Activated CD8-positive, alpha-beta memory T cell treated with anti-CD3 and anti-CD28 coated beads, Interleukin-2, amount 50 U/mL, for 4 hours (primary cell): ENCODE measurements at places on chromosomes 3 and 15.

DNA sequence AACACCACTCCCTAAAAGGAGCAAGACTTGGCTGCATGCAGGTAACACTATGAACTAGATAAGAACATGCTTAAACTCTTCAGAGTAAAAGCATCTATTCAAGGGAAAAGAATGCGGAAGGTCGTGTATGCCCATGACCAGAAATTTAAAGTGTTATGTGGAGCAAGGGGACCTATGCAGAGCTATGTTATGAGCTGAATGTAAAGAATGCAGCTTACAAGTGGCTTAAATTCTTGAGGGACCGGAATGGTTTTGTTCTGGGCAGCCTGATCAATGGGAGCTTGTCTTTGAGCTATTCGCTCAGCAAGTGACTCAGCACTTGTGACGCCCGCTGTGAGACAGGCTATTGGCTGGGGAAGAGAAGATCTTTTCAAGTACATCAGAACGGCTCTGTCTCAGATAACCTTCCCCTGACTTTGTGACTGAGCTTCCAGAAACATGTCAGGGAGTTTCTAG is 367.5 kb upstream of the THBS1 start:
- no peak for DNase-seq

GRCh38 chr3:52731590-52731989 is 25.7 kb downstream of the SPCS1 start:
- DNase-seq: no peak

- no peak for DNase-seq
Measured at GRCh38 chr15:73647259-73648013, 14.2 kb upstream of the NPTN start.

DNA sequence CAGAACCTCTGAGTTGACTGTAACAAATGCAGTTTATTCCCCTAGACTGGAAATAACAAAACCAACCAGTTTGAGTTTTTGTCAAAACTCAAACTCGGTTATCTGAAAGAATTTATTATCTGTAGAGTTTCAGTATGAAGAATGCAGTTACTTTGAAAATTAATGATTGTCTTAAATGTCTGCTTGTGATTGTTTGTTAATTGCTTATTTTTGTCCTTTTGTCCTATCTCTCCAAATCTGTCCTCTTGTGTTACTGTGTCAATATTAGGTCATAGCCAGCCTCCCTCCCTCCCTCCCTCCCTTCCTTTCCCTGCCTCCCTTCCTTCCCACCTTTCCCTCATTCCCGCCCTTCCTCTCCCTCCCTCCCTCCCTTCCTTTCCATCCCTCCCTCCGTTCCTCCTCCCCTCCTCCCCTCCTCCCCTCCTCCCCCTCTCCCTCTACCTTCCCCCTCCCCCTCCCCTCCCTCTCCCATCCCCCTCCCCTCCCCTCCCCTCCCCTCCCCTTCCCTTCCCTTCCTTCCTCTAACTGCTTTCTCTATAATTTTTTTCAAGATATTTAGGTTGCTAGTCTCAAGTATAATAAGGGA is 153.5 kb downstream of the FNDC3B start:
- DNase-seq: no peak

GRCh38 chr15:89150762-89151664 is 62.8 kb downstream of the ABHD2 start:
- DNase-seq: no peak

- peak; percentile 46 for DNase-seq
Measured at GRCh38 chr3:114299421-114299820, 5.6 kb downstream of the TIGIT start.

DNA sequence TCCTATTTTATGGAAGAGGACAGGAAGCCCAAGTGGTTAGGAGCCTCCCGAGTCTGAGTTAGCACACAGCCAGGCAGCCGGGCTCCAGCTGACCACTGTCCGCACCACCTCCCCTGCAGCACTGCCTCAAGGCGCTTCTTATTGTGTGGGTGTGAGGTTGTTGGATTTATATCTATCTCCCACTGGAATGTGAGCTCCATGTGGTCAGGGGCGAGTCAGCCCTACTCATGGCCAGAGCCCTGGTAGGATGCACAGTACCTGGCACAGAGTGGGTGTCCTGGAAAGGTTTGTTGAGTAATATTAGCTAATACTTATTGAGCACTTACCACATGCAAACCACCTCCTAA is 9.7 kb upstream of the FBLN2 start:
- no peak for DNase-seq

DNA sequence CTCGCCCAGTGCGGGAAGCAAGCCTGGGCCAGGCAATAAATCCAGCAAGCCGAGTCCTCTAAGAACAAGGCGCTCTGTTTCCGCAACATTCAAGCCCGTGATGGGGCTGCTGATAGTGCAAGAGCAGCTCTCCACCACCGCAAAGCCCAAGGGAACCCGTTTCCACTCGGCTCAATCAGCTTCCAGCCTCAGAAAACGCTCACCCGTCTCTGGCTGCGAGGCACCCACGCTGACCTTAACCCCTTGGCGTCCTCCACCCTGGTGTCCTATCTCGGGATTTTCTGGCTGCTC is 17.8 kb downstream of the SPATA12 start:
- no peak for DNase-seq
